ENCODE measurements at places on chromosomes 1 and 21. TPM values are rescaled to one million over a fixed set of nuclear protein-coding genes. Genes with fewer than 3 reads are reported as not detected.
A peak's percentile ranks its signal among the peaks of the same experiment; 100 is the strongest.

Gene ADCY10
- total RNA-seq, result 0.98 TPM

Gene TNFSF4
- total RNA-seq, result 2.5 TPM

GRCh38 chr1:155645034-155645598 lies 35.1 kb downstream of the MSTO1 start:
- no peak for ATAC-seq

Gene CRYZ
- total RNA-seq, result 47.7 TPM

Gene CMPK1
- 124 TPM for total RNA-seq

Gene TDRD5
- total RNA-seq, result not detected

- no peak for ATAC-seq
Observed at GRCh38 chr21:41751611-41752011, 15.2 kb downstream of the RIPK4 start.

DNA sequence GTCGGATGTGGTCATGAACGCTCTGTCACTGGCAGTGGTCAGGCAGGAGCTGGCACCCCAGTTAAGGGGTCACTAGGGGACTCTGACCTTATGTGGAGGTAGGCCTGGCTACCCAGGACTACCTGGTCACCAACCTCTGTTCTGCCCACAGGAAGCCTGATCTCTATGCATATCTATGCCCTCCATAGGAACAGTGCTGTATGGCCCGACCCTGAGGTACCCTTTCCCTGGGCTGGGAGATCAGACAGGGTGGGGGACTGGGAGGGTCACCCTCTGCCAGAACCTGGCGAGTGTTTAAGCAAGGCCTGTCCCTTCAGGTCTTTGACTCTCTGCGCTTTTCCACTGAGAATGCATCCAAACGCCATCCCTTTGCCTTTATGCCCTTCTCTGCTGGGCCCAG lies 19.0 kb downstream of the CYP4B1 start:
- no peak for ATAC-seq

GRCh38 chr1:40004857-40005256 lies 35.7 kb upstream of the CAP1 start:
- no peak for ATAC-seq

DNA sequence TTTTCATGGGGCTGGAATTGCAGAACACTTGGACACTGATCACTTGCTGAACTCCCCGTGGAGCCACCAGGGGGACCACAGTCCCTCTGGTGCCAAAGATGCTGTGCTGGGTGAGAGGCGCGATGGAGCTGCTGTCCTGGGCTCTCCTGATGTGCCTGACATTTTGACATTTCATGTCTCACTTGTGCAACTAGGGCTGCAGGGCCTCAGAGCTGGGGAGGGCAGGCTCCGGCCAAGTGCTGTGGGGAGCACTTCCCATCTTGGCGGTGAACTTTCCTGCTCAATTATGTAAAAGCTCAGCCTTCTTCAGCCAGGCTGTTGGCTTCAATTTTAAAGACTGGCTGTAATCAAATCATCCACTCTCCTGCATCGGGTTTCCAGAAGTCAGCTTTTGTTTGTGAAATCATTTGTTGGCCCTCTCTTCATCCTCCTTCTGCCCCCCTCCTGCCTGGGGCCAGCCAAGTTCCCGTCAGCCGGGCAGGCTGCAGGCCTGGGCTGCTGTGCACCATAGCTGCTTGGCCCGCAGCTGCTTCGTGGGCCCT lies 36.8 kb downstream of the KCNAB2 start:
- ATAC-seq, result no peak

DNA sequence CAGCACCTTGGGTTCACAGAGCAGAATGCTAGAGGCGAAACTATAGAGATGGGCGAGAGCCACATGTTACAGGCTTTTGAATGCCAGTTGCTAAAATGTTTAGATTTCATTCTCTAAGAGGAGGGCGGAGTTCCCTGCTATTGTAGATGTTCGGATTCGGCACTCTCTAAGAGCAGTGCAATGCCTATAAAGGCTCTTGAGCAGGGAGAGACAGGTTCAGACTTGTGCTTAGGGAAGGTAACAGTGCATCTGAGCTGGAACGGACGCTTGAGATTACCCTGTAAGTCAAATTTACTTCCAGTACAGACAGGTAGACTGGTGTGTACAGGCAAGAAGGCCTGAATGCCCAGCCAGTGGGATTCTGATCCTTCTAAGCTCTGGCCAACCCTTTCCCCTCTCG lies 15.3 kb downstream of the LURAP1 start:
- ATAC-seq, result no peak

GRCh38 chr1:23202263-23202749 lies 15.0 kb downstream of the HTR1D start:
- ATAC-seq, result no peak

GRCh38 chr1:78919150-78919549 lies 87.4 kb downstream of the ADGRL4 start:
- ATAC-seq, result no peak

Gene CELA3B
- not detected for total RNA-seq

Gene URB2
- 19.6 TPM for total RNA-seq

DNA sequence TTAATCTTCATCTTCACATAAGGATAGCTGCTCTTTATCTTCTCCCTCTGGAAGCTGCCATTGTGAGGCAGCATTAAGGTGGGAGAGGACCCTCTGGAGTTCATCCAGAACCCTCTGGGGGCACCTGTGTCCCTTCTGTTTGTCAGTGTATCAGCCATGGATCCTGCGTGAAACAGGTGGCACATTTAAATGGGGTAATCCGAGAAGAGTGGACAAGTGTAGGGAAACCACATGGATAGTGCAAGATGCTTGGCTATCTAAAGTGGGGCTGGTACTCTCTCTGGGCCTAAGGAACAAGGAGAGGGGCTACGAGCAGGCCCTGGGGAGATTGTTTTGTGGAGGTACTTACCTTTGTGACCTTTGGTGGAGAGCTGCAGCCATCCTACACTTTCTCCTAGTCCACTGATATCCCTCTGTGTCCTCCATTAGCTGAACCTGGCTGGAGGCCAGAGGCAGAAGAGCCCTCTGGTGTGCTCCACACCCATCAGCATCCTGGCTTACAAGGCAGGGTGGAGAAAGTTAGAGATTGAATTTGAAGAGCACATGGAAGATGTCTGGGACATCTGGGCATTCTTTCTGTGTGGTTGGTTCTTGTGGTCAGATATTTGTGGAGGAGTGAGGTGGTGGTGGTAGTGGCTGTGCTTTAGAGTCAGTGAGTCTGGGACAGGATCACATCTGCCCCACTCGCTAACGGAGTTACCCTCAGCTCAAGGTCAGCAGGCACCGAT lies 117.7 kb downstream of the FGGY start:
- ATAC-seq, result no peak

GRCh38 chr21:33168886-33169285 lies 60.9 kb upstream of the IFNAR2 start:
- ATAC-seq, result no peak

- no peak for ATAC-seq
Observed at GRCh38 chr1:229114850-229115365, 156.0 kb upstream of the RAB4A start.

- peak; percentile 7 for ATAC-seq
Observed at GRCh38 chr21:15063814-15064575, 805 bp downstream of the NRIP1 start.

DNA sequence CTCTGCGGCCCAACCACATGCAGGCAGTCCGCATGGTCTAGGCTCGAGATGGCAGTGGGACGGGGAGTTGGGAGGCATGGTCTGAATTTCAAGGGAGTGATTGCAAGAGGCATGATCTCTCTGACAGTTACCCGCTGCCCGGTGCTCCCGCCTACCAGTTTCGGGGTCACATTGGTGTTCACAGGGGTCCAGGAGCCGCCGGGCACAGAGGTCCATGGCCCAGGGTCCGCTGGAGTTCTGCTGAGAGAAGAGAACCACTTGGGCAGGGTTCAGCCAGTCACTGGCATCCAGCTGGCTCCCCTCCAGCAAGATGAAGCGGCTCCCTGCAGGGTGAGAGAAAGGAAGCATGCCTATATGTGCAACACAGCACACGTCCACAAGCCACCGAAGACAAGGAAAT lies 141.3 kb downstream of the ASTN1 start:
- ATAC-seq, result no peak

Gene FBLIM1
- total RNA-seq, result not detected

- no peak for ATAC-seq
Observed at GRCh38 chr1:101158424-101158823, 78.4 kb upstream of the S1PR1 start.

DNA sequence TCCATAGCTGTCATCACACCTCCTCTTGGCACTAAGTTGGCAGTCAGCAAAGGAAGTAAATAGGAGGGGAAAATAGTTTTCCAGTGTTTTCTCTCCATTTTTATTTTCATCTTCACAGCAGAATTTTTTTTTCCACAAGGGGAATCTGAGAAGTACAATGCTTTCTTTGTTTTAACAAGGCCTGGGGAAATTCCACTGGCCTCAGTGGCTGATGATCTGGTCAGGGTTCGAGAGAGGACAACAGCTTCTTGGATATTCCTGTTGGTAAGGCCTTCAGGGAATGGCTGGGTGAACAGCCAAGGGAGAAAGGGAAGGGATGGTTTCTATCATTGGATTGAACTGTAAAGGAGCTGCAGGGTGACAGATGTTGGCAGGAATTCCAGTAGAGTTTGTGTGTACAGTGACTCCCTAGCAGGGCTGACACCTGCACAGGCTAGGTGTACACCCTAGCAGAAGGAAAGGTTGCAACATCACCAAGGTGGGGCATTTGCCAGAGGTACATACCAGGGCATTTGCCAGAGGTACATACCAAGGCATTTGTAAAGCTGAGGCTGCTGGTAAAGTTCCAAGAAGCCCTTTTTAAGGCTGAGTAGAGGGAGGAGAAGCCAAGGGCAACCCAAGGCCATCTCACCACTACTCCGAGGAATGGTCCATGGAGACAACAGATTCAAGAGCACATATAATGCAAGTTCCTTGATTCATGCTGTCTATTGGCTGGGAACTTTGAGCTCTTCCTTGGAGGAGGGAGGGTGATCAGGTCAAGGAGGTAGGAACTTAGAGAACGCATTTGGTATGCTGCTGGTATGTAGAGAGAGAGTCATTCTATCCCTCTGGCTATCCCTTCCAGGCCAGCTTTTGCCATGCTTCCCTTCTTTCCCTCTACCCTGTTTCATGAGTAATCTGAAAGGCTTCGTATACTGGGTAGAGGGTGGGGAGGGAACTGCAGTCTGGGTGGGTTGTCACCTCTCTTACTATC lies 3.1 kb downstream of the GJA5 start:
- ATAC-seq, result no peak

Gene ATP6V1G3
- total RNA-seq, result not detected

All from activated T-helper 17 cell treated with anti-CD3 and anti-CD28 coated beads, Interleukin-2, amount 50 U/mL, for 72 hours (primary cell).